Upper lobe of right lung (tissue), 1 donor: ENCODE measurements at places on chromosomes 6 and 20.

GRCh38 chr6:163688739-163689362 lies 274.3 kb downstream of the QKI start:
- H3K4me1 ChIP-seq: no peaks in the 10 kb centered on the region
- no peaks in the 10 kb centered on the region for H3K36me3 ChIP-seq
- no peak overlapping the region for H3K27ac ChIP-seq
- no peaks in the 10 kb centered on the region for H3K27me3 ChIP-seq

DNA sequence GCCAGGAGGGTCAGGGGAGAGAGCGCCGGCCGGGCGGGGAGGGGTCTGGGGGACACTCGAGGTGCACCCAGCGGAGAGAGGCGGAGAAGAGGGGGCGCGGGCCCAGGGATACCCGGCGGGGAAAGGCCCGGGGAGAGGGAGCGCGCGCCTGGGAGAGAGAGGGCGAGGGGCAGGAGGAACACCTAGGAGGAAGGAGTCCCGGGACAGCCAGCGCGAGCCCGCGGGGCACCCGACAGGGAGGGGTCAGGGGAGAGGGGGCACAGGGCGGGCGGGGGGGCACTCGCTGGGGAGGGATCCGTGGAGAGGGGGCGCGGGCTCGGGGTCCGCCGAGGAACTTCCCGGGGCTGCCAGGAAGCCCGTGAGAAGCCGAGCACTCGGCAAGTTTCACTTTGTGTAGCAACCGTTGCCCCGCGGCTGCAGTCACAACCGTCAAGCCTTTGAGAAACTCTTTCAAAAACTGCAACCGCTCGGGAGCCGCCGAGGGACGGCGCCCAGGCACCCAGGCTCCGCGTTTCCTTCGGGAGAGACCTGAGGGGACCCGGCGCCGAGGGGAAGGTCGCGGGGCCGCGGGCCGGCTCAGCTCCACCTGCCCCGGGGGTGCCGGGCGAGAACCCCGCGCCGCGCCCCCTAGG lies 471 bp downstream of the EZR start:
- no peaks in the 10 kb centered on the region for H3K27me3 ChIP-seq
- peak; percentile 90 for DNase-seq
- peaks cover 7% of the 10 kb centered on the region for H3K36me3 ChIP-seq
- peaks cover 27% of the 10 kb centered on the region for H3K4me1 ChIP-seq
- peak overlapping the region; percentile 82 for H3K4me3 ChIP-seq

DNA sequence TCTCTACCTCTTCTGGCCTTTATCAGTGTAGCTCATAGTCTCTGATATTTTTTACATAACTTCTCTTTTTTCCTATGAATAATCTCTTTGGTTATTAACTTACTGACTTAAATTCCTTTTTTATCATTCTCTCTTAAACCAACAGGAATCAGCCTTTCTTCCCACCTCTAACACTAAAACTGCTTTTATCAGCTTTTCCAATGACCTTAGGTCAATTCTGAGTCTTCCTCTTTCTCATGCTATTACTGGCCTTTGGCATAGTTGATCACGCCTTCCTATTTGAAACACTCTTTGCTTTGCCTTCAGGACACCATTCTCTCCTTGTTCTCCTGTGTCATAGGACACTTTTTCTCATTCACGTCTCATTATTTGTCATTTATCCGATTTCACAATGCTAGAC lies 8.1 kb upstream of the HINT3 start:
- H3K36me3 ChIP-seq: no peaks in the 10 kb centered on the region
- H3K27me3 ChIP-seq: no peaks in the 10 kb centered on the region
- H3K4me1 ChIP-seq: peaks cover 35% of the 10 kb centered on the region
- H3K27ac ChIP-seq: no peak overlapping the region

GRCh38 chr20:33719277-33719988 lies 677 bp downstream of the PXMP4 start:
- H3K4me3 ChIP-seq: peak overlapping the region; percentile 89
- H3K27ac ChIP-seq: peak overlapping the region; percentile 87
- no peak for DNase-seq
- peaks cover 11% of the 10 kb centered on the region for H3K4me1 ChIP-seq
- peaks cover 10% of the 10 kb centered on the region for H3K36me3 ChIP-seq
- H3K27me3 ChIP-seq: no peaks in the 10 kb centered on the region

GRCh38 chr6:155782320-155782731 lies 326.7 kb upstream of the NOX3 start:
- no peaks in the 10 kb centered on the region for H3K36me3 ChIP-seq
- no peaks in the 10 kb centered on the region for H3K27me3 ChIP-seq
- H3K27ac ChIP-seq: no peak overlapping the region
- no peaks in the 10 kb centered on the region for H3K4me1 ChIP-seq
- no peak for DNase-seq

GRCh38 chr20:6829510-6830116 lies 62.1 kb downstream of the BMP2 start:
- H3K4me1 ChIP-seq: no peaks in the 10 kb centered on the region
- H3K4me3 ChIP-seq: no peak overlapping the region
- H3K27me3 ChIP-seq: no peaks in the 10 kb centered on the region

GRCh38 chr20:9457136-9457535 lies 57.3 kb upstream of the LAMP5 start:
- H3K36me3 ChIP-seq: no peaks in the 10 kb centered on the region
- no peaks in the 10 kb centered on the region for H3K27me3 ChIP-seq
- no peak overlapping the region for H3K27ac ChIP-seq
- H3K4me3 ChIP-seq: no peak overlapping the region

DNA sequence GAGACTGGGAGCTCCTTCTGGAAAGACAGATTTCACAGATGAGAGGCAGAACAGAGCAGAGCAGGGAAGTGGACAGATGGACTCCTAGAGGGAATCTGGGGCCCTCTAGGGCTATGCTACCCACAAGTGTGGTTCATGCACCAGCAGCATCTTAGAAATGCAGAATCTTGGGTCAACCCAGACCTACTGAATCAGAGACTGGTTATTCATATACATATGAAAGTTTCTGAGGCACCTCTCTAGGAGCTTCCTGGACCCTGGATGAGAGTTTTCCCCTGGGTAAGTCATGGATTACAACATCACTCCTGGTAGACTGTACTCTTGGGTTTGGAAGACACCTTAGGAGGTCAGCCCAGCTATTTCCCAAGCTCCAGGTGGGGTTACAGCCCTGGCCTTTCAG lies 55.4 kb upstream of the SAYSD1 start:
- no peak for DNase-seq
- H3K4me3 ChIP-seq: no peak overlapping the region
- no peak overlapping the region for H3K27ac ChIP-seq
- H3K27me3 ChIP-seq: no peaks in the 10 kb centered on the region

DNA sequence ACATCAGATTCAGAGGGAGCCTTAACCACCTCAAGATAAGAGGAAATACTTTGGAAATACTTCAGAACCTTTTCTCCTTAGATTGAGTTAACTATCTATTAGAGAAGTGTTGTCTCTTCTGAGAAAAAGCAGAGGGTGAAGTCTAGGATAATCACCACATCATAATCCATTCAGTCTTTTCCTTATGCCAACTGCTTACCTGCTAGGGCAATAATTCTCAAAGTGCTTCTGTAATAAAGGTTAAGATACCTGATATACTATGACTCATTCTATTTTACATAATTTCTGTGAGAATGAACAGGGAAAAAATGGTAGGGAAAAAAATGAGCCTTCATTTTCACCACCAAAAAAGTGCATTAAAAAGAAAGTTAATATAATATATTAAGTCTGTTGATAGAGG lies 70.1 kb upstream of the LOC128125822 start:
- H3K36me3 ChIP-seq: no peaks in the 10 kb centered on the region
- H3K27ac ChIP-seq: no peak overlapping the region
- H3K27me3 ChIP-seq: no peaks in the 10 kb centered on the region
- DNase-seq: no peak
- H3K4me1 ChIP-seq: no peaks in the 10 kb centered on the region

GRCh38 chr6:4740032-4740431 lies 36.2 kb upstream of the CDYL start:
- H3K4me3 ChIP-seq: no peak overlapping the region
- no peak overlapping the region for H3K27ac ChIP-seq
- H3K4me1 ChIP-seq: no peaks in the 10 kb centered on the region
- H3K27me3 ChIP-seq: no peaks in the 10 kb centered on the region
- no peak for DNase-seq

- H3K4me1 ChIP-seq: no peaks in the 10 kb centered on the region
- no peak overlapping the region for H3K27ac ChIP-seq
- no peaks in the 10 kb centered on the region for H3K36me3 ChIP-seq
- DNase-seq: no peak
- H3K4me3 ChIP-seq: no peak overlapping the region
Observed at GRCh38 chr6:90156861-90157260, 139.8 kb downstream of the BACH2 start.

DNA sequence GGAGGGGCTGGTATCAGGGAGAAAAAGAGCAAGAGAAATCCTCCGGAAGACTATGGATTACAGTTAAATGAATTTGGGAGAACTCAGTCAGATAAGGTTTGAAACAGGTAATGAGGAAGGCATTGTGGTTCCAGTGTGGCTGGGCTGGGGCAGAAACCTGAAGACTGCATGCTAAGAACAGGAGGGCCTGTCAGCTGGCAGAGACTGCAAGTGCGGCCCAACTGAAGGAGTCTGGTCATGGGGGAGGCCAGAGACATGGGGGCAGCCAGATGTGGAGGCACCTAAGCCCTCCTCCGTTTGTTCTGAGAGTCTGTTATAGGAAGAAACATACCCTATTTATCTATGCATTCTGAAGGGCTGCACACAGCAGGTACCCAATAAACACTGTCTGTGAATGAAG lies 16.6 kb downstream of the TFB1M start:
- no peaks in the 10 kb centered on the region for H3K27me3 ChIP-seq
- DNase-seq: no peak
- H3K36me3 ChIP-seq: peaks cover 39% of the 10 kb centered on the region
- H3K27ac ChIP-seq: no peak overlapping the region

GRCh38 chr6:43970913-43971775 lies 156.1 kb downstream of the MRPL14 start:
- no peaks in the 10 kb centered on the region for H3K36me3 ChIP-seq
- no peak overlapping the region for H3K4me3 ChIP-seq
- no peaks in the 10 kb centered on the region for H3K27me3 ChIP-seq
- H3K4me1 ChIP-seq: peaks cover 26% of the 10 kb centered on the region
- DNase-seq: peak; percentile 85

GRCh38 chr20:57934007-57934805 lies 224.4 kb upstream of the PMEPA1 start:
- no peak for DNase-seq
- no peaks in the 10 kb centered on the region for H3K27me3 ChIP-seq
- H3K4me1 ChIP-seq: no peaks in the 10 kb centered on the region
- no peaks in the 10 kb centered on the region for H3K36me3 ChIP-seq

DNA sequence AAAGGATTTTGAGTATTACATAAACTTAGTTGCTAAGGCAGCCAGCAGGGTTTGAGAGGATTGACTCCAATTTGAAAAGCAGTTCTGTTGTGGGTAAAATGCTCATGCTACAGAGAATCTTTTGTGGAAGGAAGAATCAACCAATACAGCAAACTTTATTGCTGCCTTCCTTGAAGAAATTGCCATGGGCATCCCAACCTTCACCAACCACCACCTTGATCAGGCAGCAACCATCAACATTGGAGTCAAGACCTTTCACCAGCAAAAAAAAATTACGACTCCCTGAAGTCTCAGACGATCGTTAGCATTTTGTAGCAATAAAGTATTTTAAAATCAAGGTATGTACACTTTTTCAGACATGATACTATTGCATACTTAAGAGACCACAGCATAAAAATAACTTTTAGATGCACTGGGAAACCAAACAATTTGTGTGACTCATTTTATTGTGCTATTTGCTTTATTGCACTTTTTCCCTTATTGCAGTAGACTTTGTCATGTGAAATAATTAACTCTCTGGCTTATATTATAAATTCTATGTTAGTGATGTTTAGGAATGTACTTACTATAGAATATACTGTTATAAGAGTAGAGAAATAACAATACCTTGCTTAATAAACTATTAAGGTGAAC lies 390.8 kb downstream of the CDKAL1 start:
- no peak overlapping the region for H3K4me3 ChIP-seq
- no peaks in the 10 kb centered on the region for H3K36me3 ChIP-seq
- H3K4me1 ChIP-seq: no peaks in the 10 kb centered on the region
- no peaks in the 10 kb centered on the region for H3K27me3 ChIP-seq

DNA sequence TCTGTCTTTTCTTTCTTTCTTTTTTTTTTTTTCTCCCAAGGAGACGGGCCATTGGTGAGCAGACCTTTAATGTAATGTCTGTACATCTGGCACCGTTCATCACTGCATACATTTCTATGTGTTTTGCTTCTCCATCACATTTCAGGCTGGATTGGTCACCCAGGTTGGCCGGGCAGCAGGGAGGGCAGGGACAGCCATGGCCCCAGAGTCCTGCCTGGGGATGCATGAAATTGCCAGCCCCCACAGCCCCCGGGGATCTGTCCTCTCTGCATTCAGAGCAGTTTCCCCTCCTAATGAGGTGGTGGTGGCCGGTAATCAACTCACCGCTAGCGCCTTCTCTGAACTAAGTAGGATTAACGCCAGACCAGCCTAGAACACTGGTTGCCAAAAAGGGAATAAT lies 50.4 kb downstream of the APCDD1L start:
- no peak overlapping the region for H3K27ac ChIP-seq
- H3K4me1 ChIP-seq: no peaks in the 10 kb centered on the region
- no peak overlapping the region for H3K4me3 ChIP-seq
- H3K27me3 ChIP-seq: peaks cover 5% of the 10 kb centered on the region
- no peak for DNase-seq

GRCh38 chr6:29739136-29739881 lies 16.1 kb downstream of the HLA-F start:
- no peaks in the 10 kb centered on the region for H3K27me3 ChIP-seq
- H3K4me1 ChIP-seq: no peaks in the 10 kb centered on the region
- DNase-seq: no peak
- H3K27ac ChIP-seq: no peak overlapping the region
